ENCODE measurements at places on chromosomes 1 and 21.

DNA sequence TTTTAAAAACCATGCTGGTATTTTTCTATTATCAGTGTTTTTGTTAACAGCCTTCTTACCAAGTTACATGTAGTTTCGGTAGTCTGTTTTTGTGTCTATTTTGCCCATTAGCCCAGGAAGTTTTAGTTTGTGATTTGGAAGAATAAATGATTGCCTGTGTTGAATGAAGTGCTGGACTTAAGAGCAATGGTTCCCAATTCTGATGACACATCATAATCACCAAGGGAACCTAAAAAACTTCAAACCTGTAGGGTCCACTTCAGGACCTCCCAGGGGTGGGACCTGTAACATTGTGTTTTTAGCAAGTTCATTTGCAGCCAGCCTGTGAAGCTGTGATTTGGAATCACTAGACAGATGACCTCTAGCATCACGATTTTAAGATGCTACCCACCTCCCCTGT lies 43.0 kb upstream of the ST6GALNAC3 start:
- no peak for DNase-seq

DNA sequence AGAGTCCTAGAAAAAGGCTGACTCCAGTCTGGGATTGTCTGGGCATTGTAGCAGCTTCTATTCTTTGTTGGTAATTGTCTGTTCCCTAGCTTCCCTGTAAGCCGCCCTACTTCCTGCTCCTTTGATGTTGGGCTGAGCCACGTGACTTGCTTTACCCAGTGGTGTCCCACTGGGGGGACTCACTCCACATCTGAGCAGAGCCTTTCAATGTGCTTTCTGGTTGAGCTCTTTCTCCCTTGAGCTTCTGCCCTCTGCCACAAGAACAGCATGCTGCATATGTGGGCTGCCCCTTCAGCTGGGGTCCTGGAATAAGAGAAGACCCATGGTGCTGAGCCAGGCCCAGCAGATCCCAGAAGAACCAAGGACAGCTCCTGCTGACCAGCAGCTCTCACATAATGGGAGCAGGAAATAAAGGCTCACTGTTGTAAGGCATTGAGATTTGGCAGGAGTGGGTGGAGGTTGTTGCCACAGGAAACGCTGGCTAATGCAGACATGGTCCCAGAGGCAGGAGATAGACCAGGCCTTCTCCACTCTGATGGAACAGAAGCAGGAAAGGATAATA lies 276.3 kb upstream of the GJB5 start:
- DNase-seq: no peak

- DNase-seq: peak; percentile 77
Observed at GRCh38 chr1:156124557-156125483, 10.3 kb downstream of the LMNA start.

GRCh38 chr1:108972951-108973350 lies 9.7 kb upstream of the CLCC1 start:
- DNase-seq: no peak

- DNase-seq: no peak
Observed at GRCh38 chr1:9676815-9677393, 25.4 kb downstream of the PIK3CD start.

DNA sequence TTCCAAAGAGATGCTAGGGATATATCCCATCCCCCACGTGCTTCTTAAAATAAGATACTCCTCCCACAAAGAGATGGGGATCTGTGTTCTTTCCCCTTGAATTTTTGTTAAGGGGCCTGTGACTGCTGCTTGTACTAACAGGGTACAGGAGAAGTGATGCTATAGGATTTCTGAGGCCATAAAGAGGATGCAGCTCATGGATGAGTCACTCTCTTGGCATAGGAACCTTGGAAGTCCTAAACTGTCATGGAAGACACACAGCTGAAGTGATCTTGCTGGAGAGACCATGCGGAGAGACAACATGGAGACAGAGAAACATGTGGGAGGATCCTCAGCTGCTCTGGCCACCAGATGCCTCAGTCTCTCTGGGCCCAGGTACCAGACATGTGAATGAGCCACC lies 157.2 kb downstream of the S1PR1 start:
- no peak for DNase-seq

GRCh38 chr1:233796146-233796783 lies 108.2 kb upstream of the SLC35F3 start:
- no peak for DNase-seq

- no peak for DNase-seq
Observed at GRCh38 chr1:6954591-6954990, 169.3 kb downstream of the CAMTA1 start.

Data from mesenchymal stem cell (in vitro differentiated cells and primary cell).